ENCODE measurements at places on chromosomes 5 and 9.

DNA sequence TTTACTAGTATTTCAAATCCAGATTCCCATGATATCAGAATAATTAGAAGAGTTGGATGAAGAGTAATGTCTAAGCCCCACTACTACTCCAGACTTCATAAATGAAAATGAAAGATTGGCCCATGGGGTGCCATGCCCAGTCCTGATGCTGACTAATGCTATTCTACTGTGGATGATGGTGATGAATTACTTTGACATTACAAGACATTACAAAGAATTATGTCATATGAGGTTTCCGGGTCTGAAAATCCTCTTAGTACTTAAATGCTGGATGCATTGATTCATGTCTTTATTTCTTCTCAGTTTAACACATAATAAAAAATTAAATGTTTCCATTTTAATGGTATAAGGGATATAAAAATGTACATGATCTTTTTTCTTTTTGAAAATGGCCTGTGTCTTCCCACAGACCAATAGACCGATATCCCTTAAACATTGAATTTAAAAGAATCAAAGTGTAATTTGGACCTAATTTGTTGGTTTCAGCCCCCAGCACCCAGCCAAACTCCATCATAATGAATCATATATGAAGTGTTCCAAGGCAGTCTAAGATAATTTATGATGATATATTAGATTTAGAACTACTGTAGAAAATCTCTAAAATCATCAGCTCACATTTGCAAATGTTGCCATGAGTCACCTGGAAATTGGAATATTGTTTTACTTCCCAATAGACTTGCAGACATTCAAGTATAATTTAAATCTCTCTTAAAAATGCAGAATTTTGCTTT lies 223.6 kb upstream of the SGCD start:
- DNase-seq: no peak

GRCh38 chr5:102792705-102793104 lies 37.6 kb downstream of the PAM start:
- no peak for DNase-seq

DNA sequence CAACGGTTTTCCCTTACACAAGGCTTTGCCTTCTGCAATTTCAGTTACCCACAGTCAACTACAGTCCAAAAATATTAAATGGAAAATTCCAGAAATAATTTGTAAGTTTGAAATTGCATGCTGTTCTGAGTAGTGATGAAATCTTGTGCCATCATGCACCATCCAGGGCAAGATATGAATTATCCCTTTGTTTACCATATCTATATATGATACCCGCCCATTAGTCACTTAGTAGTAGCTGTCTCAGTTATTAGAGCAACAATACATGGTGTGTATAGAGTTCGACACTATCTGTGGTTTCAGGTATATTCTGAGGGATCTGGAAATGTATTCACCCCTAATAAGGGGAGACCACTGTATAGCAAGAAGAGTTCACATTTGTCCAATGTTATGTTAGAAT lies 29.4 kb downstream of the ERBIN start:
- DNase-seq: no peak

DNA sequence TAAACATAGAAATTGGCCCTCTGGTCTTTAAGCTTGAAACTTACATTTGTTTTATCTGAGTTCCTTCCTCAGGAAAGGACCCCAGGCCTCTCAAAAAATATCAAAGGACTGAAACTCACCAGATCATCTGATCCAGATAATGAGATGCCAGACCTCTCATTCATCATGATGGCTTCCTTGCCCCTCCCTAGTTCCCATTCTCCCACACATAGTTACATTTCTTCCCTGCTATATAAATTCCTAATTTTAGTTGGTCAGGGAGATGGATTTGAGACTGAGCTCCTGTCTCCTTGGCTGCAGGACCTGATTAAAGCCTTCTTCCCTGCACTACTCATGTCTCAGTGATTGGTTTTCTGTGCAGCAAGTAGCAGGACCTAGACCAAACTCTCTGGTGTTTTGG lies 119.4 kb upstream of the SPIN1 start:
- no peak for DNase-seq

DNA sequence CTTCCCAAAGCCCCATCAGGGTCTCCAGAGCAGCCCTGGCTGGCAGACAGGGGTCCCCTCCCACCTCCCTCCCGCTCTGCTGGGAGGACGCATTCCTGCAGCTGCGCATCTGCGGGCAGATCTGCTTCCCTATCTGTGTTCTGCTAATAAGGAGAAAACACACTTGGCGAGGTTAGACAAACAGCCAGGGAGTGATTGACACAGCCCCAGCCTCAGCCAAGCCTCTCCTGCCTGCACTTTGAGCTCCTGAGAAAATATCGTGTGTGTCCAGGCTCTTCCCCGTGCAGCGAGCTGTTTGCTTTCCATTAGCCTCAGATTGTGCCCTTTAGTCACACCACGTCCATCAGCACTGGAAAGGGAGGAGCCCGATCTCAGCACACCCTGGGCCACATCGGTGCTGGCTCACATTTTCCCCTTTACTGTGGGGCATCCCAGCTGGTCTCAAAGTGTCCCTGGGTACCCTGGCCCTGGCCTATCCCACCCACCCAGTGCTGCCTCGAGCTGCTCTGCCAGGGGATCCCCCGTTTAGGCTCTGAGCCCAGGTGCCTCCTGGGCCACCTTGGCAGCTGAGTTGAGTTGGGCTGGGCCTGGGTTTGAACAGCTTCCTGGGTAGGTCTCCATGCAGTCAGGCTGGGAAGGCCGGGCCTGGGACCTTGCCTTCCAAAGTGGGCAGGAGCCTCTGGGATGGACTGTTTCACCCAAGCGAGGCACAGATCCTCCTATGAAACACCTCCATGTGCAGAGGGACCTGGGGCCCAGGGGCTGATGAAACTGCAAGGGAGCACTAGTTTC lies 61.1 kb downstream of the BARX1 start:
- DNase-seq: no peak

DNA sequence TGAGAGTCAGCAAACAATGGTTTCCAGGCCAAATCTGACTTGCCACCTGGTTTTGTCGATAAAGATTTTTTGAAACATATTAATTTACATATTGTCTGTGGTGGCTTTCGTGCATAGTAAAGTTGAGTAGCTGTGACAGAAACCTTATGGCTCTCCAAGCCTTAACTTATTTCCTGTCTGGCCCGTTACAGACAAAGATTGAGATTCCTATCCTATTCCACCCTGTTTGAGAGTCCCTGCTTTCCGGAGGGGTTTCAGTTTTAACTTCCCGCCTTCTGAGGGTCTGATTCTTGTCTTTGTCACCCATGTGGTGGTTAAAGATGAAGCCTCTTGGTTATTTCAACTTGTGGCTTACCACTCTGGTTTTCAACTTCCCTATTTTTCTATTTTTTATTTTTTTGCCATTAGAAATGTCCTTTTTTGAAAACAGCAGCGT lies 11.4 kb downstream of the OTULIN start:
- DNase-seq: no peak

DNA sequence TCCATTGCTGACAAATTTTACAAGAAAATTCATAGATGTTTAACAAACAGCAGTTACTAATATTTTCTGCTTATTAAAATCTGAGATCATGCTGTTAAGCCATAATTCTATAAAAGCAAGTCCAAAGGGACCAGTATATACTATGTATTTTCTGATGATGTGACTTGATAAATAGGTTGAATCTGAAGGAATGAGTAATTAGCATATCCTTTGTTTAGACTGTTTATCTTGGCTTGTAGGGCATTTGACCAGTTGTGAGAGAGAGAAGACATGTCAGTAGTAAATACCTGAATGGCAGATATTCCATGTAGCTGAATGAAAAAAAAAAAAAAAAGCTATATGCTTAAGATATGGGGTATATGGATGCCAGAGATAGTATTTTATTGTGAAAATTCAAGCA lies 14.6 kb downstream of the CPEB4 start:
- DNase-seq: no peak

DNA sequence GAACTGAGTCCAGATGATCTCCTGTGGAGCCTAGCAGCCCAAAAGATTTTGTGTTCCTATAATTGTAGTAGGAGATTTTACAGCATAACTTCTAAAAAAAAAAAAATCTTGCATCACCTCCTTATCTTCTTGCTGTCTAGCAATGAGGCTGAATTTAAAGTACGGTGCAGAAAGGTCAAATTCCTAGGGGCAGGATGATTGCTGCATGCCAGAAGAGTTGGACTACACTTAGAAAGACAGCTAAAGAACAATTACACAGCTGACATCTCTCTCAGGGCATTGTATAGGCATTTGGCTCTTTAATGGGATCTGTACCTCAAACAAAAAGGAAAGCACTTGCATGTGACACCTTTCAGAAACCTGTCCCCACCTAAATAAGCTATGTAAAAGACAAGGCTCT lies 443.2 kb downstream of the HCN1 start:
- DNase-seq: no peak

DNA sequence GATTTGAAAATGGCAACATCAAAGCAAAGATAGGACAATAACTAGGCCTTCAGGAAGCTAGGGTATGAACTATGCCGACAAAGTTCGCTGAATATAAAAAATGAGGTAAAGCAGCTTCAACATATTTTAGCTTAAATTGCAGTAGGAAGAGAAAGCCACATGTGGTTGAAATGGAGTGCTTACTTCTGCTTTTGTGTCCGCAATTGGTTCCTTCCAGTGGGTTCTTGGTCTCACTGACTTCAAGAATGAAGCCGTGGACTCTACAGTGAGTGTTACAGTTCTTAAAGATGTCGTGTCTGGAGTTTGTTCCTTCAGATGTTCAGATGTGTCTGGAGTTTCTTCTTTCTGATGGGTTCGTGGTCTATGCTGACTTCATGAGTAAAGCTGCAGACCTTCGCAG lies 95.2 kb downstream of the APTX start:
- DNase-seq: no peak

DNA sequence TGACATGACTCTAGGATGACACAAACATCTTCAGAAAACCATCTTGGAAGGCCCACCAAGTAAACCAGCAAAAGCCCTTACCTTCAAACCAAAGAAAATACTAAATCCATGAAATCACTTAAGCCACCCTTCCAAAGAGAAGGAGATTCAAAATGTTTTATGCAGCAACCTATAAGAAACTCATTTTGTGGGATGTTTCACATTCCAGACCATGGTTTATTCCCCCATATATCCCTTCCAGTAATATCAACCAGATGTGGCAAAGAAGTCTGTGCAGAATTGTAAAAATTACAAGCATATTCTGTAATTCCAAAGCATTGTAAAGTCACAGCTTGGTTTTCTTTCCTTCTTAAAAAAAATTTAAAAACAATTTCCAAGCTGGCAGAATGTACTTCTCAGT lies 117.4 kb downstream of the SLIT3 start:
- DNase-seq: no peak

GRCh38 chr5:118007262-118007661 lies 981.1 kb downstream of the DTWD2 start:
- no peak for DNase-seq
